ENCODE measurements at places on chromosomes 7 and 10.
A peak's percentile ranks its signal among the peaks of the same experiment; 100 is the strongest.

GRCh38 chr10:11823122-11823988, at the start of gene PROSER2:
Gene PROSER2 (plus strand): TSS chr10:11823356. CDS start chr10:11852078, 28,722 bp downstream.
- DNase-seq, result peak; percentile 87

DNA sequence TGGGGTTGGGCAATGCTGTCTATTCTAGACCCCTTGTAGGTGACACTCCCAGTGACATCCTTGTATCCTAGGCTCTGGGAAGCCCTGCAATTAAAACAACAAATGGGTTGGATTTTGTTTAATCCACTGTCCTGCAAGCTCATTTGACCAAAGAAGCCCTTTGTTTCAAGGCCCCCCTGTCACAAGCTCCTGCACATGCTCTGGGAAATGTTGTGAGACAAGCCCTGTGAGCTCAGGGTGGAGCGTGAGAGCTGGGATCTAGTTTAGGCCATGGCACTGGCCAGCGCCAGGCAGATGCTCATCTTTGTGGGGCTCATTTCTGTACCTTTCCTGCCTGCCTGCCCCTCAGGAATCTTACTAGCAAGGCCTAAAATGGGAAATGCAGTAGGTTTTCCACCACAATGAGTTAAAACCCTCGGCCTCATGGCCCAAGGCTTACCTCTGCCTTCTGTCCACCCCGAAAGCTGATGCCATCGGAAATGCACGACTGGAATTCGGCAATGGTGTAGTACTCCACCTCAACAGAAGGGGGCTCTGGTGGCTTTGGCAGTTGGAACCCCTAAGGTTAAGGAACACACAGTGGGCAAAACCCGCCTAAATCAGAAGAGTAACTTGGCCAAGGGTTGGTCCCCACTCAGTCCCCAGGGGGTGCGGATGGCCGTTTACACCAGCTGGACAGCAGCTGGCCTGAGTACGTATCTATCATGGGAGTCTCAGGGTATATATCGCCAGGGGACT, 112.0 kb downstream of the NEURL1 start:
- peak; percentile 76 for DNase-seq

GRCh38 chr10:131437556-131438475, 126.3 kb upstream of the TCERG1L start:
- DNase-seq, result no peak

- DNase-seq, result no peak
Observed at GRCh38 chr7:37311355-37311754, 137.3 kb downstream of the ELMO1 start.
